Natural killer cell treated with Interleukin-12 subunit alpha and Interleukin-12 subunit beta and Interleukin-15 and Interleukin-18, amount 100 ng/mL, for 72 hours (primary cell): ENCODE measurements at places on chromosomes 16 and 17. TPM values are rescaled to one million over a fixed set of nuclear protein-coding genes. Genes with fewer than 3 reads are reported as not detected.

DNA sequence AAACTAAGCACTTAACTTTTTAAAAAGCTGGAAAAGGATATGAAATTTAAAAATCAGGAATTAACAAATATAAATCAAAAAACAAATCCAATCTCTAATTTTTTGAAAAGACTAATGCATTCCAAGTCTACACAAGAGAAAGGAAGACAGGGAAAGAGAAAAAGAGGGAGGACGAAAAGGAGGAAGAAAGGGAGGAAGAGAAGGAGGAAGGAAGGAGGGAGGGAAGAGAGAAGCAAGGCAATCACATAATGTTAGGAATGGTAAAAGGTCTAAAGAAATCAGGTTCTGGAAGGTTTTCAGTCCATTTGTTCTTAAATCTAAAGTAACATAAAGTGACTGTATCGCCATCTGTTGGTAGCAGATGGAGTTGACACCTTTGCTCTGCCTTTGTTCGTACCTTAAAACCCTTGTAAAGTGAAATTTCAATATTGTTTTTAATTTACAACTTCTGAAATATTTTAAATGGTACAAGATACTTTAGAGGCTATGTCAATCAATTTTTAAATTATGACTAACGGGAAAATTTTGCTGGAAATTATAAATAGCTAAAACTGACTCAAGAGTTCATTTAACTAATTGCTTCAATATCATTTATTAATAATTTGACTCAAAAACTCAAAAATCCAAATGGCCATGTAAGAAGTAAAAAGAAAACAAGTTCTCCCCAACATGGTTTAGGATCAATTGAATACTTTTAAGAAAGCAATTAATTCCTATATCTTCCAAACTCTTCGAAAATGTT lies 20.4 kb upstream of the CDYL2 start:
- no peak for DNase-seq
- H3K27ac ChIP-seq: no peak overlapping the region
- no peak overlapping the region for H3K4me3 ChIP-seq

GRCh38 chr17:45681706-45682105 lies 102.4 kb upstream of the CRHR1 start:
- DNase-seq: no peak
- no peak overlapping the region for H3K27ac ChIP-seq
- peaks cover 9% of the 10 kb centered on the region for H3K27me3 ChIP-seq
- no peaks in the 10 kb centered on the region for H3K4me1 ChIP-seq

DNA sequence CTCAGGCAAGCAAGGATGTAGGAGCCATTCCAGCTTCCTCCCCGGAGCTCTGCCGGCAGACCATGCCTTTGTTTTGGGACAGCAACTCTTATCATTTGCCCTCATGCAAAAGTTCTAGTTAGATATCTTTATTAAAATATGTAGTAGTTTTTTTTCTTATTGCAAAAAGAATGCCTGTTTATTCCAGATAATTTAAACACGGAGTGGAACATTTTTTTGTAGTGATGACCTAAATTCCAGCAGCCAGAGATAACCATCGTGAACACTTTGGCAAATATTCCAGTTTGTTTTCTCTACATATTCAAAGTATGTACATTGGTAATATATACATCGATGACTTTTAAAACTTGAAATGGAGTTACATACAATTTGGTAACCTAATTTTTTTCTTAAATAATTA lies 54.8 kb downstream of the CRISPLD2 start:
- no peak overlapping the region for H3K4me3 ChIP-seq
- no peak for DNase-seq
- no peak overlapping the region for H3K27ac ChIP-seq
- H3K36me3 ChIP-seq: no peaks in the 10 kb centered on the region

DNA sequence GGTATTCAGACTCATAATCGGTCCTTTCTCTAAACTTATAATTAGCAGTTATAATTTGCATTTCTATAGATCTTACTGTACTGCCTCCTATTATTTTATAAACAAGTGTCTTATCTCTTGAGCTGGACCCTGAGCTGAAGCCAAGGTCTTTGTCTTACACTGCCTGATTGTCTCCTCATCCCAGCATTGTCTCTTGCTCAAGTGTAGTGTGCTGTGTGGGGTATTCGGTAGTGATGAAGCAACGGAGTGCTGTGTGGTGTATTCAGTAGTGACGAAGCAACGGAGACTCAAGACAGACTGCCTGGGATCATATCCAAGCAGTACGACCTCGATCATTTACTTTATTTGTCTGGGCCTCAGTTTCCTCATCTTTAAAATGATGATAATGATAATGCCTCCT lies 69.3 kb downstream of the COX10 start:
- H3K27me3 ChIP-seq: no peaks in the 10 kb centered on the region
- H3K4me1 ChIP-seq: no peaks in the 10 kb centered on the region
- H3K27ac ChIP-seq: no peak overlapping the region
- no peaks in the 10 kb centered on the region for H3K36me3 ChIP-seq
- H3K4me3 ChIP-seq: no peak overlapping the region

DNA sequence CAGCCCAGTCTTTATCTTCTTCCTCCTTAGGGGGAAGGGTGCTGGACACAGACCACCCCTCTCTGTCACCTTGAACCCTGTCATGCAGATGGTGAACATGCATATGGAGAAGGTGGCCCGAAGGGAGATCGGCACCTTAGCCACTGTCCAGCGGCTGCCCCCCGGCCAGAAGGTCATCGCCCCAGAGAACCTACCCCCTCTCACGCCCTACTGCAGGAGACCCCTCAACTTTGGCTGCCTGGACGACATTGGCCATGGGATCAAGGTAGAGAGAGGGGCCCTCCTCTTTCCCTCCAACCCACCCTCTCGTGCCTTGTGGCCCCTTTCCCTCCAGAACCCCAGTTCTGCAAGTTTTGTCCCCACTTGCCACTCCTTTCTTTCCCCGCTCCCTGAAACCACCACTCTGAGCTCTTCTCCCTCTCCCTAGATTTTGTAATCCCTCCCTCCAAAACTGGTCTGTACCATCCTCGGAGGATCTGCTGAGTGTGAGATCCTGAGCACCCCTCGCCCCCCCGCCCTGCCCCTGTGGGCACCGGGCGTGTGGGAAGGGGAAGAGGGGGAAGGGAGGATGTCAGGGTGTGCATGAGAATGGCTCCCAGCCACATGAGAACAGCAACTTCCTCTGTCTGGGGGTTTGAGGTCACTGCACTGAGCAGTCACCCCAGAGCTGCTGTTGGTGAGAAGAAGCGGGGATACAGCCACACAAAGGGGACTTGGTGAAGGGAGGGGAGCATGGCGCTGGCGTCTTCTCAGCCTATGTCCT lies 7.3 kb downstream of the ABI3 start:
- H3K27ac ChIP-seq: peak overlapping the region; percentile 85
- H3K4me3 ChIP-seq: peak overlapping the region; percentile 82
- H3K36me3 ChIP-seq: no peaks in the 10 kb centered on the region
- no peaks in the 10 kb centered on the region for H3K27me3 ChIP-seq
- peak; percentile 84 for DNase-seq

DNA sequence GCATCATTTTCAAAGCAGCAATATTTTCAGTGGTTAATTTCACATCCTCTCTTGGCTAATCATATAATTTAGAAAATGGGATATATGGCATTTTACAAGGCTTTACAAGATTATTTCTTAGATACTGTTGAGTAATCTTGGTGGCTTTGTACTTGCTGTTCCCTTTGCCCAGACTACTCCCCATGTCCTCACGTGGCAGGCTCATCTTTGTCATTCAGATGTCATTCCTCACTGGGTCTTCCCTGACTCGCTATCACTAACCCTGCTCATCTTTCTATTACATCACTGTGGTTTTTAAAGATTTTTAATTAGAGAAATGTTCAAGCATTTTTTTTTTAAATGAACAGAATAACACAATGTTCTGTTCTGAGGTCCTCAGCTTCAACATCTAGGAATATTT lies 240.0 kb upstream of the IRX5 start:
- H3K27me3 ChIP-seq: no peaks in the 10 kb centered on the region
- DNase-seq: no peak
- H3K36me3 ChIP-seq: no peaks in the 10 kb centered on the region
- H3K4me1 ChIP-seq: no peaks in the 10 kb centered on the region
- no peak overlapping the region for H3K4me3 ChIP-seq
- no peak overlapping the region for H3K27ac ChIP-seq

DNA sequence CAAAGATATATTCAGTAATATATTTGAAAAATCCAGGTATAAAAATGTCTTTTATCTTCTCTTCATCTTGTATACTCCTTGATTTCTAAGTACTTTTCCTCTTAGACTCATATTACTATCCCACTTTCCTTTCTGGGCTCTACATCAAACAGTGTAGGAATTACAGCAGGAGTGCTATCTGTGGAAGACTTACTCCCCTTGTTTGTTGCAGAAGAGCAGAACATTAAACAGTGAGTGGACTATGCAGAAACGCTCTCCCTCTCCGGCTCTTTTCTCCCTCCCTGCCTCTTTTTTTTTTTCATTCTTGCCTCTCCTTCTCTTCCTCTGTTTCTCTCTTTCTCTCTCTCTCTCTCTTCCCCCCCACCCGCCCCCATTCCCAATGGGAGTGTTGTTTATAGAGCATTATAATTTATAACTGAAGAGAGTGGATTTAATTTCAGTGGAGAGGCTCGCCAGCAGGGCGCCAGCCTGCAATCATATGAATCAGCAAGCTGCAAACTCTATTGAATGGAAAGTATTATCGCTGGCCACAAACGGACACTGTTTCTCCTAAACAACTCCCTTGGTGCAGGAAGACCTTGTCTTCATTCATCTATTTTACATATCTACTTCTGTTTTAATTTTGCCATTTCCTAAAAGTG lies 242.3 kb upstream of the TBX2 start:
- no peak for DNase-seq
- no peak overlapping the region for H3K4me3 ChIP-seq
- H3K4me1 ChIP-seq: peaks cover 12% of the 10 kb centered on the region
- no peaks in the 10 kb centered on the region for H3K36me3 ChIP-seq
- no peak overlapping the region for H3K27ac ChIP-seq

DNA sequence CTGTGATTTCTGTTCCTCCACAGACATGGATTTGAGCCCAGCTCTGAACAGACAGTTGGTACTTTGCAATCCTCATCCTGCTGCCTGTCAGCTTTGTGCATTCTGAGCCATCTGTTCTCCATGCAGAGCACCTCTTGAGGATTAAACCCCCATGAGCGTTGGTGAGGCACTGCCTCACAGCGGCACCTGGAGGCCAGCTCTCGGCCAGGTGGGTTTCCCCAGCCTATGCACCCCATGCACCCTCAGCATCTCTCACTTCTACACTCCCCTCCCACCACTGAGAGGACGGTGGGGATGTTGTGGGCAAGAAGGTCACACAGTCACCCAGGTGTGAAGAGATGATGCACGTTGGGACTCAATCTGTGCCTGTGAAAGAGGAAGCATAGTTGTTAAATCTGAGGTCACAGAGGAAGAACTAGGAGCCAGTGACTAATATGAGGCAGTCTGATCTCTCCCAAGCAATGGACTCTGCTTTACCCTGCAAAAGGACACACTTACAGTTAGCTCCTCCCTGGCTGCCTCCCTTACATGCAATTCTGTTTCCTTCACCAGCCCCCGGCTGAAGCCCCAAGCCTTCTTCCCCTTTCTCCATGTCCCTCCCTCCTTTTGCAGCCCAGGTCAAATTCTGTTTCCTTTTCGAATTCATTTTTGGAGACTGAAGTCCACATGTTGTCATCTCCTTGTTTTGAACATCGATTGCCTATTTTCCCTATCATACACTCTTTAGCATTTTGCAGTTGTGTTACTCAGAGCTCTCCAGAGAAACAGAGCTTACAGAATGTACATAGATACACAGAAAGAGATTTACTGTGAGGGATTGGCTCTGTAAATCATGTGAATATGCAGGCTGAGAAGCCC lies 58.5 kb downstream of the HS3ST3B1 start:
- peaks cover 21% of the 10 kb centered on the region for H3K4me1 ChIP-seq
- peak overlapping the region; percentile 43 for H3K27ac ChIP-seq
- H3K27me3 ChIP-seq: peaks cover 14% of the 10 kb centered on the region
- peak; percentile 85 for DNase-seq

GRCh38 chr17:66777689-66778225 lies 57.2 kb upstream of the CACNG5 start:
- H3K4me1 ChIP-seq: no peaks in the 10 kb centered on the region
- no peaks in the 10 kb centered on the region for H3K36me3 ChIP-seq
- H3K27ac ChIP-seq: no peak overlapping the region
- no peaks in the 10 kb centered on the region for H3K27me3 ChIP-seq
- DNase-seq: no peak

DNA sequence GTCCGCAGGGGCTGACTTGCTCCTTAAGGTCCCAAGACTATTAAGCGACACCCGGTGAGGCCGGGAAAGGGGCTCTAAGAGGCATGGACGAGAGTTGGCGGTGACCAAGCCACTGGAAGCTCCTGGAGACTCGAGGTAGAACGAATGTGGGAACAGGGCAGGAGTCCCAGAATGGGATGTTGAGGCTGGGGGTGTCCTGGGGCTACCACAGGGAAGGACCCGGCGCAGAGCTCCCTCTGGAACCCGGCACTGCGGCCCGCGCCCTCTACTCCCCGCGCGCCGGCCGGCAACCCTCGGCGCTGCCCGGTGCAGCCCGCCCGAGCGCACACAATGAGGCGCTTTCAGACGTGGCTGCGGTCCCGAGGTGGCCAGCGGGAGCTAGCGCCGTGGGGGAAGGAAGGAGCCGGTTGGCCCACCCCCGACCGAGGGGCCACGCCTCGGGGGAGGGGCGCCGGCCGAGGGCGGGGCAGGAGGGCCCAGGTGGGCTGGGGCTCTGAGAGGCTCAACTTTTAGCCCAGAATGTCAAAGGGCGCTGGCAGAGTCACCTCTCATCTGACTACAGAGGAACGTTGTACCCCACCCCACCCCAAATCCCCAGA lies at the start of gene CHST6:
Gene CHST6 (minus strand): TSS at position 366 of the 599 bp plus-strand sequence. CDS start 15,613 bp downstream, outside the sequence.
- DNase-seq: no peak
- H3K4me1 ChIP-seq: peaks cover 5% of the 10 kb centered on the region

DNA sequence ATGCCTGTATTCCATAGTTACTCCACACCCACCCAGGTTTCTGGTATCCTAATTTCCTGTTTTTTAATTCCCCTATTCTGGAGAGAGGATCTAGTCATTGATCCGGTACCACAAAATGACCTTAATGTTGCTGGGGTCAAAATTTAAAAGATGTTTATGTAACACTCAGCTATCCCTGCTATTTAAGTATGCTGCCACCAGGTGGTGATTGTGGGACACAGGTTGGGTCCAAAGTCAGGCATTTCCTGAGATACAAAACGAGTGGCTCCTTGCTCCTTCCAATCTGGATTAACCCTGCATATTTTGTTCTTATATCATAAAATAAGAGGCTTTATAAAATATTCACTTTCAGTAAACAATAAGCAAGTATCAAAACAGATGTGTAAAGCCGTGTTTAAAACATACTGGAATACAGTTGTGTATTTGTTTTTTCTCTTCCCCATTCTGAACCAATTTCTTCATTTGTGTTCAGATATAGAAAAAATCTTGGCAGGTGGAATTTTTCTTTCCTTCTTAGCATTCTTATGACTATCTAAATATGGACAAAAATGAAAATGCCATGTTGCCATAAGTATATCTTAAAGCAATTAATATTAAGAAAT lies 16.3 kb downstream of the HS3ST4 start:
- no peak overlapping the region for H3K27ac ChIP-seq
- peaks cover 12% of the 10 kb centered on the region for H3K27me3 ChIP-seq
- no peaks in the 10 kb centered on the region for H3K36me3 ChIP-seq
- no peak overlapping the region for H3K4me3 ChIP-seq
- DNase-seq: no peak
- no peaks in the 10 kb centered on the region for H3K4me1 ChIP-seq

RNF157 gene
- total RNA-seq: 124 TPM

SEZ6L2 gene
- total RNA-seq: not detected

LITAFD gene
- not detected for total RNA-seq
